ENCODE measurements at places on chromosomes 5 and 9. TPM values are rescaled to one million over a fixed set of nuclear protein-coding genes. Genes with fewer than 3 reads are reported as not detected.

DNA sequence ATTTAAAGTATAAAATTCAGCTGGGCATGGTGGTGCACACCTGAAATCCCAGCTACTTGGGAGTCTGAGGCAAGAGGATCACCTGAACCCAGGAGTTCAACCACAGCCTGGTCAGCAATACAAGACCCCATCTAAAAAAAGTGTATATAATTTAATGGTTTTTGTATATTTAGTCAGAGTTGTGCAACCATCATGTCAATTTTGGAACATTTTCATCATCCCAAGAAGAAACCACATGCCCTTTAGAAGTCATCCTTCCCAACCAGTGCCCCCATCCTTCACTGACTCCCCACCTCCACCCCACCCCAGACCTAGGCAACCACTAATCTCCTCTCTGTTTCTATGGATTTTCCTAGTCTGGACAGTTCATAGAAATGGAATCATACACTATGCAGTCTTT, 18.8 kb upstream of the TEK start:
- no peak for DNase-seq

- peak; percentile 17 for DNase-seq
Observed at GRCh38 chr9:107137495-107138202, 145.4 kb upstream of the RAD23B start.

DNA sequence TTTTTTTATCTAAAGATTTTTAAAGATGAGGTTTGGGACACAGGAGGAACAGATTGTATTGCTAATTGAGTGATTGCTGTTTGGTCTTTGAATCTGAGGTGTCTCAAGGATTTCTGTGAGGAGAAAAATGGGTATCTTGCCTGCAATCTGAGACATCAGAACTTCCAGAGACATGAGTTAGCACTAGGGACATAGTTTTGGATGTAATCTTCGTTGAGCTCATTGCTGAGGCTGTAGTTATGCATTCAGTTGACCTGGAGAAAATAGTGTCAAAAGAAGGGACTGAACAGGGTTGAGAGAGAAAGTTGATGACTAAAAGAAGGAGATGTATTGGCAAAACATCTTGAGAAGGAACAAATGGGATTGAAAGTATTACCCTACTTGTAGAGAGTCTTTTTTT, 24.6 kb downstream of the C9orf85 start:
- DNase-seq, result no peak

DNA sequence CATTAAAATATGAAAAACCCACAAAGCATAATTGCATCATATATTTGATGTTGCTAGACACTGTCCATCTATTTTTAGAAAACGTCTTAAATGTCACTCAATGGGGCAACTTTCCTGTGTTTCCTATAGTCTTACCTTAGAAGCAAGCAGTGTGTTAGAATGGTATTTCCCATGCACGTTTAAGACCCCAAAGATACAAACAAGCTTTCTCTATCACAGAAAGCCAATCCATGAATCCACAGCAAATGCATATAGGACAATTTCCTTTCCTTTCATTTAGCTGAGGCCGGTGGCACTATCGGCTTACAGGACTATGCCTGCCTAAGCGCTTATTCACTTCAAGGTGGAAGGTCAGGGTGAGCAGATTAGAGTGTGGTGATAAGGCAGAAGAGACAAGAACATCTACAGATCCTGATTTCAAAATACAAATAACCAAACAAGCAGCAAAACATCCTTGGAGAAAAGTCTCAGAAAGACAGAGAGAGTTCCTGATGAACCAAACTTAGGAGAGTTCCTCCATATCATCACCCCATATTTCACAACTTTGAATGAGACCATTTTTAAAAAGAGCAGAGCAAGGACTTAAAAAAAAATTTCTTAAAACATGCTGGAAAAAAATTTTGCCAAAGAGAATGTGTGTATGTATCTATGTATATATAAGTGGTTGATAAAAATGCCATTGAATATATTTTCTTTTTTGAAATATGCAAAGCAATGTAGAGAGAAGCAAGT, 57.2 kb downstream of the MEF2C start:
- DNase-seq, result peak; percentile 71

The SLC1A3 gene
- total RNA-seq, result 0.44 TPM

The NDFIP1 gene
- 40.3 TPM for total RNA-seq

DNA sequence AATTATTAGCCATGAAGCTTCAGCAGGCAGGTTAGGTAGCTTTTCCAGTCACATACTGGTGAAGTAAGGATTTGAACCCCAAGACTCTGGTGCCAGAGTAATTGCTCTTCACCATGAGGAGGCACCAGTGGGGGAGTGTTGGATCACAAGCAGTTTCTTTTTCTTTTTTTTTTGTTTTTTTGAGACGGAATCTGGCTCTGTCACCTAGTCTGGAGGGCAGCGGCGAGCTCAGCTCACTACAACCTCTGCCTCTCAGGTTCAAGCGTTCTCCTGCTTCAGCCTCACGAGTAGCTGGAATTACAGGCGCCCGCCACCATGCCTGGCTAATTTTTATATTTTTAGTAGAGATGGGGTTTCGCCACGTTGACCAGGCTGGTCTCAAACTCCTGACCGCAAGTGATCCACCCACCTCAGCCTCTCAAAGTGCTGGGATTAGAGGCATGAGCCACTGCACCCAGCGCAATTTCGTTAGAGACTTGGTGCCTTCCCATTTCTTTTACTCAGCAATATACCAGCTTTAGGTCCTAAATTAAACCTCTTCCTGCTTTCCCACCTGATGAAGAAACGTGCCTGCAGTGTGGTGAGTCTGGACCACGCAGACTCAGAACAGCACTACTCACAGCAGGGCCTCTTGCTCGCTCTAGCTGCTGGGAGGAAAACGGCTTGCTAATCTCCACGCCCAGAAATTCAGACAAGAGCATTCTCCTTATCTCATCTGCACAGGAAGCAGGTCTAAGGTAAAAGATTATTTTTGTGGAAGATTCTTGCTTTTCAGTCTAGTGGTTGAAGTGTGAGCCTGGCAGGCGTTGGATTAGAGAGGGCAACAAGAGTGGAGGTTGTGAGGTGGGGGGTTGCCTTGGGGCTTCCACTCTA, at the start of gene S100Z:
TSS of gene S100Z (plus strand) at position 596 of the 873 bp plus-strand sequence. CDS start 25,346 bp downstream, outside the sequence.
- no peak for DNase-seq

- DNase-seq, result no peak
Observed at GRCh38 chr5:96819806-96820205, 12.1 kb upstream of the ERAP1 start.

The SLC4A9 gene
- total RNA-seq, result not detected

DNA sequence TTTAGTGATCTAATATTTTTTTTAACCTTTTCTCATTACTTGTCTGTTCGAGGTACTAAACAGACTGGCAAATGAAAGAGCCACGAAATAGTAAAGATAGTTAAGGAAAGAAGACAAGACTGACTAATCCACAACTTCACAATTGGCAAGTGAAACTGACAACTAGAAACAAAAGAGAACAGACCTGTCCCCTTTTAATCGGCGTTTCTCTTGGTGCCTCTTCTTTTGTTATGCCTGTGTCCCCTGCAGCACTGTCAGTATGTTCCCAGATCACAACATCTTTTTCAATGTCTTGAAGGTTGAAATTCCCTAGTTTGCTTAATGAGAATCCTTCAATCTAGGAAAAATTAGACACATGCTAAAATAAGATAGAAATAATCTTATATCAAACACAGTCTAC, 26.1 kb downstream of the TUT7 start:
- no peak for DNase-seq

- DNase-seq, result no peak
Observed at GRCh38 chr5:35776757-35777156, 79.9 kb upstream of the IL7R start.

- no peak for DNase-seq
Observed at GRCh38 chr5:135379046-135379654, 19.9 kb downstream of the MACROH2A1 start.

GRCh38 chr9:15529566-15530324, 19.0 kb upstream of the PSIP1 start:
- DNase-seq, result no peak

The HTR4 gene
- not detected for total RNA-seq

GRCh38 chr9:34072868-34073590, 24.3 kb upstream of the UBAP2 start:
- no peak for DNase-seq

The SPAAR gene
- 24.8 TPM for total RNA-seq

The THG1L gene
- total RNA-seq, result 7.6 TPM

The APBA1 gene
- 11.4 TPM for total RNA-seq

DNA sequence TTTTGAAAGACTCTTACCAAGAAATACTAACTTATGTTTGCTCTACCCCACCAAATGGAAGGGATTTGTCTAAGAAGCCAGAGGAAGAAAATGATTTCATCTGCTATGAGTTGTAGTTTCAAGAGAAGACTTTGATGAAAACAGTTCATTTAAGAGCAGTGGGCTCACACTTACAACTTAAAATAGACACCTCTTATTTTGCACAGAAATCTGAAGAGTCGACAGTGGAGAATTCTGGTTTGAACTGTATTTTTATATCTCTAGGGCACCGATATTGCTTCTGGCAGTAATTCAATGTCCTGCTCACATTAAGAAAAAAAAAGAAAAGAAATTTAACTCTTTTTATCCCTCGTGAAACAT, 1.9 kb upstream of the DAB2 start:
- DNase-seq, result peak; percentile 69

DNA sequence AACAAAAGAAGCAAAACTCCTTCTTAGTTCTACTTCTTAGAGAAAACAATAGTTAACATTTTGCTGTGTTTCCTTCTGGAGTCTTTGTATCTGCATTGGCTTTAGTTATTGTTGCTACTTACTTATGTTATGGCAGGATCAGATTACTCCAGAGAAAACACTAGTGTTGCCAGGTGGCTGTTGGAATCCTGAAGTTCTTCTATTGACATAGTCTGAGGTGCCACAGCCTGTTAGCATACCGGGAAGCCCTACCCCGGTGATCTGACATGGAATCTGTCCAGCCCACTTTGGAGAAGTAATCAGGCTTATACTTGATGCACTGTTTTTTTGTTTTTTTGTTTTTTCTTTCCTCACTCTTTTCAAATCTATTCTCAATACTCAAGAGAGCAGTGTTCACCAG, 68.5 kb upstream of the CEP78 start:
- DNase-seq, result peak; percentile 86

DNA sequence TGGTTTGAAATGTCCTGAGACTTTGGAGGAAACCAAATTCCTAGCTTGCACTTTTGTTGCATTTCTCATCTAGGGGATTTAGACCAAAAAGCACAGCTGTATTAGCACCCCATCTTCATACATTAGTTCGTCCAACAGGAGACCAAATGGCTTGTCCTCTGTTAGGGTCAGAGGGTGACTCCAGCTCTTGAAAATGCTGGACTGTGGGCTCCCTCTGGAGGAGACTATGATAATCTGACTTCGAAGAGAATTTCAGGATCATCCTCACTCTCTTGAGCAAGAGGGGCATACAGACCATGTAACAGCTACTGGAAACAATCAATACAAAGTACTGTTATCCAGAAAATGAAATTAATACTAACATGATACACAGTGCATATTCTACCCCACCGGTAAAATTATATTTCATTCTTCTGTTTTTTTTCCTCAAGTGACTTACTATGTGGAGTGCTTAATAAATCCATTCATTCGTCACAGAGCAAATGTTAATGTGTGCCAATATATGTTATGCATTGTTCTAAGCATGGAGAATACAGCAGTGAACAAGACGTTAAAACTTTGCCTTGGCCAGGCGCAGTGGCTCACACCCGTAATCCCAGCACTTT, 63.7 kb upstream of the PPP2CA start:
- DNase-seq, result peak; percentile 79

DNA sequence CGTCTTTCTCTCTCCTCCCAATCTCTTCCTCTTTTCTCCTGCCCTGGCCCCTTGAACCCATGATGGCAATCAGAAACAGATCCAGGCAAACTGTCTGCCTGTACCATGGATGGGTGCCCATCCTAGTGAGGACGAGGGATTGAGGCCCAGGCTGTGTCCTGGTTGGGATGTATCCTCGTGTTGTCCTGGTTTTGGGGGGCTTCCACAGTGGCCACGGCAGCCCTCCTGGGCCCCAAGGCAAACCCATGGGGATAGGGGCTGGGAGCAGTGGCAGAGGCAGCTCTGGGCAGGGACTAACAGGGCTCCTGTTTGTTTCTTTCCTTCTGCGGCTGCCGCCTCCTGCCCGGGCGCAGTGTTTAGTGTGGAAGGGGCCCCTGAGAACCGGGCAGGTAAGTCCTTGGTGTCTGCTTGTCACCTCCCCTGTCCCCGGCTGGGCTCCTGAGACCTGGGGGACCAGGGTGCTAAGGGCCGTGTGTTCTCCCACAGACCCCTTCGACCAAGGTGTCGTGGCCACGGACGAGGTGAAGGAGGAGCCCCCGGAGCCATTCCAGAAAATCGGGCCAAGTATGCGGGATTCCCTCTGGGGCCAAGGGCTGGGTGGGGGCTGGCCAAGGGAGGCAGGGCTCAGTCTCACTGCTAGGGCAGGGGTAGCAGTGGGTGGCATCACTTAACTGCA, 70.0 kb downstream of the AMBP start:
- DNase-seq, result no peak

The BAAT gene
- not detected for total RNA-seq

The DAPK1 gene
- 119 TPM for total RNA-seq

The SEMA4D gene
- total RNA-seq, result 15.7 TPM

DNA sequence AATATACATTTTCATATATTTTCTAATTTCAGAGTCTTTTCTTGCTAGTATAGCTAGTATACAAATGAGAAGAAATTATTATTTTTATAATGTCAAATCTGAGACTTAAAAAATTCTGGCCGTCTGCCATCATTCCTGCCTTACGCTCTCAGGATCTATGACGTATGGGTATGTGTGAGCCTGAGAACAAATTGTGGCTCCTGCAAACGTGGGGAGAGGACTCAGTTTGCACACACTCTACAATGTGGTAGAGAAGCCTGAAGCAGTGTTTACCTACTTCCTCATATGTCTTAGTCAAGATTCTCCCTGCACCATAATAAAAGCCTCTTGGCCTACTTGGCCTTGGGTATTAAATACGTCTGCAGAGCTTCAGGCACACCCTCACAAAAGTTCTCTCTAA, 825.4 kb downstream of the SEMA5A start:
- no peak for DNase-seq

DNA sequence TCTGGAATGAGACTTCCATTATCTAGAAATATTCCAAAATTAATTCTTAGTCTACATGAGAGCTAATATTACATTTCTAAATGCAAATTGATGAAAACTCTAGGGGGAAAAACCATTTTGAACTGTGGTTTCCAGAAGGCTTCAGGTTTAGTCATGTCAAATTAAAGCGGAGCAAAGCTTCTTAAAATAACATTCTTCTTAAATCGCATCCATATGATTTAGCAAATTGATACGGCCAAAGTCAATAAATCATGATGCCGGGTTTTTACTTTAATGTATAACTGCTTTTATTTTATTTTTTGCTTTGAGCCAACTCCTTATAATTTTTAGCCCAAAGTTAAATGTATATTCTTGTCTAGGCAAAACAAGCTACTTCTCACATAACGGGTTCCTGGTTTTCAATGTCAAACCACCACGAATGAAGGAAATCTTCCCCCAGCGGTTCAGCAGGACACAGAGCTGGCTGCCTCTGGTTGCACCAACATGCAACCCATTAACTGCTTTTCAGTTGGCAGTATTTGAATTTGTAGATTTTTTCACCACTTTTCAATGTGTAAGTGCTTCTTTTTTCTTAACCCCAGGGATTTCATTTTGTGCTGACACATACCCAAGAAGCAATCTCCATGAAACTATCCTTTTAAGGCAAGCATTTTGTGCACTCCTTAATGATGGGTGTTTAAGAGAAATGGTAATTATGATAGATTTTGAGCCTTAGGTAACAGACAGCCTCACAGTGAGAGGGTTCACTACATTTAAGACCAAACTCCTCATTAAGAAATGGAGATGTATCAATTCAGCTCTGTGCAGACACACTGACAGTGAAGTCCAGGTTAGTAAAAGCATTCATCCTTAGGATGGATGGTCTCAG, 35.5 kb downstream of the EFNA5 start:
- no peak for DNase-seq

GRCh38 chr9:68951879-68952659, 61.8 kb downstream of the PRKACG start:
- no peak for DNase-seq

Data from endothelial cell of umbilical vein (primary cell).